ENCODE measurements at places on chromosomes 11 and 22.

GRCh38 chr11:5992604-5993251 lies 5.9 kb upstream of the OR52L1 start:
- DNase-seq, result no peak

DNA sequence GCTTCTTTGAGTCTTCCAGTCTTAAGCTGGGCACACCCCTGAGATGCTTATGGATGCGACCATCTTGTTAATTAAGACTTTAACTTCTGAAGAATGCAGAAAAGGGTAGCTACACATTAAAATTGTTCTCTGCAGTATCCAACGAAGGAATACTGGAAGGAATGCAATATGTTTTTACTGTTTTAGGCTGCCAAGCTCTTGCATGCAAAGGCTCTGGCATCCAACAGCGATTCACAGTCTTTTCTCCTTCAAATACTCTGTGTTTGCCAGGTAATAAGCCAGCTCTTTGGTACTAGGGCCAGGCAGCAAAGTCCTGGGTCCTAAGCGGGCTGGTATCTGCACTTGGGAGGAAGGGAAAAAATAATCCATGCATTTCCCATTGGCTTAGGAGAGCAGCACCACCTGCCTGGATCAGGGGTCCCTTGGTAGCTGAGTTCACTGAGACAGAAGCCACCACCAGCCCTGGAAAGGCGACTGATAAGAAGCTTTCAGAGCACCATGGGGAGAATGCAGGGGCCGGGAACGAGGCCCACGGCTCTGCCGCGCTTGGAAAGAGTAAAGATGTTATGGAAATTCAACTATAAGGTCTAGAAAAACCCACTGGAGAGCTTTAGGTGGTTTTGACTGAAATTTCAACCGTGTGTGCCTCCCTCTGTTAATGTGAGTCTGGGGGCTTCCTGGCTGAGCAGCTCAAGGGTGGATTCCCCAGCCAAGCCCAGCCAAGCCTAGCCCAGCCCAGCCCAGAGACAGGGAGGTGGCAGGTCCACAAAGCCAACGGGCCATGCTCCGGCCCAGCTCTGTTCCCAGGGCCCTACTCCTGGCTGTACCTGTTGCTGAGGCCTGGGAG lies 67.0 kb upstream of the CCND1 start:
- no peak for DNase-seq

DNA sequence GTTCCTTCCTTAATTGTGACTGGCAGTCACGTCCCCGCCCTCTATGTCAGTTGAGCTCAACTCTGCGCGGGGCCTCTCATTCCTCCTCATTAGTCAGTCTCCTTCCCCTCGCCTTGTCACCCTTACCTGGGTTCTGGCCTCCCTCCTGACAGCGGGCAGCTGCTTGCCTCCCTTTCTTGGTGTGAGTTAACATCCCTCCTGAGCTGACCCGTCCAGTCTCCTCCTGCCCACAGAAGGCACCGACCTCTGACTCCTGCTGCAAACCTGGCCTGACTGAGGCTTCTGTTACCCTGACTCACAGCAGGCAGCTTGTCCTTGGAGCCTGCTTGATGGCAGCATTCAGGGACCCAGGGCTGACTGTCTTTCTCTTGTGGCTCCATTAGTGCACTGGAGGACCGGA lies 45.2 kb downstream of the GRIK4 start:
- DNase-seq, result no peak

GRCh38 chr22:45992737-45993136 lies 15.8 kb upstream of the WNT7B start:
- DNase-seq, result no peak

DNA sequence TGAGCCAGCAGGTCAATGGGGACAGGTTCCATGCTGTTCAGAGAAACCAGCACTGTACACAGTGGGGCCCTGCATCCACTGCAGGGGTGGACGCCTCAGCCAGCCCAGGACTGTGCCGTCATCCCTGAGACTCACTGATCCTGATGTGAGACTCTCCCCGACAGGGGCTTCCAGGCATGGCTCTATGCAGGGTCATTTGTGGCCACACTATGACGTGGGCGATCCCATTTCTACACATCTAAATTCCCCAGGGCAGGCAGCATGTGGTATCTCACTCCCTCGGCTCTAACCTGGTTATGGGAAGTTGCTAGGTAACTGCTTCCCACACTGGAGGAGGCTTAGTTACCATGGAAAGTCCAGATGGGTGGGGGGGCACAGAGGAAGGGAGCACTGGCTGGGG lies 14.2 kb upstream of the FAM83F start:
- no peak for DNase-seq

GRCh38 chr11:83409891-83410290 lies 123.7 kb upstream of the CCDC90B start:
- no peak for DNase-seq

- no peak for DNase-seq
Observed at GRCh38 chr11:130216591-130217132, 57.1 kb downstream of the ST14 start.

- no peak for DNase-seq
Observed at GRCh38 chr11:88739524-88739923, 326.3 kb downstream of the GRM5 start.

DNA sequence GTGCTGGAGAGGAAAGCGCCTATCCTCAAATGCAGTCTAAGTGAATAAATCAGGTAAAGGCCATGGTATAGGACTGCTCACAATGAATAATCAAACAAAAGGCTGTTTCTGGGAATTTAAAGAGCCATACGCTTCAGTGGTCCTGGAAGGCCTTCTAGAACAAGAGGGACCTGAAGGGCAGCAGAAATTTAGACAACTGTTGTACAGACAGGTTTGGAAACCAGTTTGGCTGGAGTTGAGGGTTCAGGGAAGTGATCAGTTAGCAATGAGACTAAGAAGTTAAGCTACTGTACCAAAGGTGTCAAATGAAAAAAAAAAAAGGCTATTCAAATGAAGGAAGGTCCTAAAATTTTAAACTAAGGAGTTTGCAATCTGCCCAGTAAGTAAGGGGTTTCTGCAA lies 56.6 kb upstream of the SCUBE2 start:
- no peak for DNase-seq

DNA sequence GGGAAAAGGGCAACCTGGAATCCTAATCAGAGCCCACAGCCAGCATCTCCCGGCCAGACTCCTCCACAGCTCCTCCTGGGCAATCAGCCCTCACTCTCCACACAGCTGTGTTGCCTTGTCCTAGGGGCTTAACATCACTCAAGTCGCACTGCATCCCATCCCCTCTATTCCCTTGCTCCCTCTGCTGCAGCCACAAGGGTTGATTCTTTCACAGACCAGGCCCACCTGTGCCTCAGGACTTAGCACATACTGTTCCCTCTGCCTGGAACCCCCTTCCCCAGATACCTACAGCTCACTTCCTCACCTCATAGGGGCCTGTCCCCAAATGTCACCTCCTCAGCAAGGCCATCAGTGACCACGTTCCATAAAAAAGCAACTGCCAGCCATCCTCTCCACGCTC lies 18.4 kb downstream of the SPATA19 start:
- no peak for DNase-seq

DNA sequence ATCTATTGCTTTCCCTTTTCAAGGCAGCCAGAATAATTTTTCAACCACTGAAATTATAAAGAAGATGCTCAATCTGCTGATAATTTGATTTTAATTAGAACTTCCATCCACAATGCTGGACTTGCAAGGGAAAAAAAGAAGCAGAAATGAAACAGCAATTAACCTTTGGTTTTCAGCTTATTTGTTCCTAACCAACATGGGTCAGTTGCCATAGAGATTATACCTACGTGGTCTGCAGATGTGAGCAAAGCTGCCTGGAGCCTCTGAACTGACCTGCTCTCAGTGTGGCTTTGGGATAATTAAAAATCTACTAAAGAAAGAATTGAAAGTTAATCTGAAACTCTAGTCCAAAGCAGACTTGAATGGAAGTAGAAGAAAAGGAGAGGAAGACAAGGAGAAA lies 195.7 kb upstream of the API5 start:
- no peak for DNase-seq

DNA sequence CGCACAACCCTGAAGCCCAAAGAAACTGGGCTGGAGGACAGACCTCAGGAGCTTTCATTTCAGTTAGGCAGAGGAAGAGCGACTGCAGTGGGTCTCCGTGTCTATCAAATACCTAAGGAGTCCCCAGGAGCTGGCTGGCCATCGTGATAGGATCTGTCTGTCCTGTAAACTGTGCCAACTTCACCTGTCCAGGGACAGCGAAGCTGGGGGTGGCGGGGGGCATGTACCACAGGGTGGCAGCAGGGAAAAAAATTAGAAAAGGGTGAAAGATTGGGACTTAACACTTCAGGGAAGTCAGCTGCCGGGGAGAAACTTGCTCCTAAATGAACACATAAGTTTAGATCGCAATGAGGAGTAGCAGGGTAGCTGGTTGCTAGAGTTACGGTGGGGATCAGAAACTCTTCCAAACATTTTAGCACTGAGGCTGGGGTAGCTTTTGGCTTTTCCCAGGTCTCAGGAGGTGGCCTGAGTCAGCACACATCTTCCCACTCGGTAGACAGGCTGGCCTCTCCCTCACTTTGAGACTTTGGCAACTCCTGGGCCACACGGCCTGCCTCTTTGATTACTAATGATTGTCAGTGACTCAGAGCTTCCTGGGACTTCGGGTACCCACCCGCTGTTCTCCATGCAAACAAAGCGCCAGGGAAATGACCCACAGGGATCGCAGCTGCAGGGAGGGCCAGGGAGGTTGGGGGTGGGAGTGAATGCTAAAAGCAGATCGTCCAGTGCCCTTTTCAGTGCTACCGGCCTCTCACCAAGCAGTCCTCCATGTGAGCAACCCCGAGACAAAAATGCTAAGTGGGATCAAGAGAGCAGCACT lies 2.9 kb upstream of the MTFP1 start:
- DNase-seq, result no peak

- no peak for DNase-seq
Observed at GRCh38 chr11:924406-925157, 1.1 kb upstream of the AP2A2 start.

DNA sequence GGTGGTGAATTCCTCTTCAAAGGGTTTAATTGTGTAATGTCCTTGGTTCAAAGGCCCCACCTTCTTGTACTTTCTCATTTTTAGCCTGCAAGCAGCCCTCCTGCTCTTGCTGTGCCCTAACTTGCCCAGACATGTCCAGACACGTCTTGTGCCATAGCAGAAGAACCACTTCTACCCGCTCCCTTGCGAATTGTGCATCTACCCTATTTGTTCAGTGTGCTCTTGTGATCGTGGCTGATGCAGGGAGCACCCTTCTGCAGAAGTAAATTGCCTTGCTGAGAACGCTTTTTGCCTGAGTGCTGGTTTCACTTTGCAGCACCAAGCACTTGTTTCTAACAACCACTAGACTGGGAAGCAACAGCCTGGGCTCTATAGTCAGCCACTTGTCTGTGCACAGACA lies 249.4 kb downstream of the SBF2 start:
- no peak for DNase-seq
